ENCODE measurements at places on chromosomes 12 and 14.

- DNase-seq, result no peak
Observed at GRCh38 chr14:102540315-102541028, 30.9 kb upstream of the ANKRD9 start.

DNA sequence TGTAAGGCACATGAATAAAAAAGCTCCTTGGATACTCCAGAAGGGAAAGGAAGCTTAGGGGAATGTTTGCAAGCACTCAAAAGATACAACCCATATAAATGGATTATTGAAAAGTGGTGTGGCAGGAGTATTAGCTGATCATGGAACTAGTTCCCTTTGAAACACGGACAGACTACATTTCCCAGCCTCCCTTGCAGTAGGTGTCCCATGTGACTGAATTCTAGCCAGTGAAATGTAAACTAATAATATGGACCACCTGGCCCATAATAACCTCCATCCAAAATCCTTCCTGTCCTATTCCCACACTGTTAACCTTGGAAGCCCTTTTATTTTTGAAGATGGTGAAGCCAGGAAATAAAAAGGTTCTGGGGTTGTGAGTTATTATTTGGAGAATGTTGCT is 242.3 kb downstream of the SUDS3 start:
- DNase-seq, result no peak

GRCh38 chr12:51937926-51938325 is 13.6 kb upstream of the ACVR1B start:
- DNase-seq, result no peak

GRCh38 chr12:73308747-73309146 is 1036.6 kb downstream of the TRHDE start:
- DNase-seq, result no peak

GRCh38 chr12:106429043-106429552 is 71.5 kb downstream of the POLR3B start:
- DNase-seq, result no peak

DNA sequence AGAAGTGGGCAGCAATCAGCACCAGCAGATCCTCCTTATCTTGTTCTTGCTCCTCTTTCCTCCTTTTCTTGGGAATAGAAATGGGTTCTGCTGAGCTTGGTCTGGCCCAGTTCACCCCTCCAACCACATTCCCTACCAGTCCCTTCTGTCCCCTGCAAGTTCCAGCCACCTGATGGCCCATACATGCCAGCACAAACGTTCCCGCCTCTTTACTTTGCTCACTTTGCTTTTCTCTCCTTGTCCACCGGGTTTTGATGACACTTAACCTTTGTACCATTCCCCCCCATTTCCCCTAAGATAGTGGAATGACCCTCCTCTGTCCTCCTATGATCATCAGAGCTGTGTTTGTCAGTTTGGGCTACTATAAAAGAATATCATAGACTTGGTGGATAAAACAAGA is 23.4 kb upstream of the EML1 start:
- DNase-seq, result no peak

Data from stimulated activated CD4-positive, alpha-beta T cell treated with anti-CD3 and anti-CD28 coated beads, Interleukin-12 subunit alpha, Interleukin-12 subunit beta, amount 100 ng/mL, for 48 hours (primary cell).